ENCODE measurements at places on chromosomes 3 and 15.

DNA sequence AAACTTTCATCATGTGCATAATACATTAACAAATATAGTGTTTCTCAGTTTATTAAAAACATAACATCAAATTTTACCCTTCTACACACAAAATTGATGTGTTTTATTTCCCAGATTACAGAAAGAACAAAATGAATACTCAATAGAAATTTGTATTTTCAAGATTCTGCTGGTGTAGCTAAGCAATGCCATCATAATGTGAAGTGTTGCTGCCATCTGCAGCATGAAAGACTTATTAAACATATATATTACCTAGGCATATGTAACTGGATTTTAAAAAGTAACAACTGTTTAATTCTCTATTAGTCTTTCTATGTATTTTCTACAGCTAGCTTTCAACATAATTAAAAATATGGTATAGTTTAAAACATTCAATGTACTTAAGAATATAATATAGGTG lies 27.5 kb downstream of the PLSCR5 start:
- DNase-seq: no peak

DNA sequence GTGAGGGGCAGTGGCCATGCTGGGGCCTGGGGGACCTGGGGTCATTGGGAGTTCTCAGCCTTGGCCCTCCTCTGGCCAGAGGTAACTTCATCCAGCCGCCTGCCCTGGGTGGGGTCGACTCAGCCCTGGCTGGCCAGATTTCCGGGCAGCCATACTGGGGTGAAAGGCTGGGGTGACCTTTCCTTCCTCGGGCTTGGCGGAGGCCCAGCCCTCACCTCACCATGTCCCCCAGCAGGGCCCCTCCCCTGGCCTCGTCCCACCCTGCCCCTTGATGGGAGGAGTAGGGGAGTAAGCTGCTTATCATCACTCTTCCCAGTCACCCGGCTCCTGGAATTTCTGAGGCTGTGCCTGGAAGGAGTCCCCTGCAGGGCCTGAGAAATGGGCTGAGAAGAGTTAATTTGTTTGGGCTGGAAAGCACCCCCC lies 5.4 kb downstream of the SEMA3F start:
- DNase-seq: no peak

DNA sequence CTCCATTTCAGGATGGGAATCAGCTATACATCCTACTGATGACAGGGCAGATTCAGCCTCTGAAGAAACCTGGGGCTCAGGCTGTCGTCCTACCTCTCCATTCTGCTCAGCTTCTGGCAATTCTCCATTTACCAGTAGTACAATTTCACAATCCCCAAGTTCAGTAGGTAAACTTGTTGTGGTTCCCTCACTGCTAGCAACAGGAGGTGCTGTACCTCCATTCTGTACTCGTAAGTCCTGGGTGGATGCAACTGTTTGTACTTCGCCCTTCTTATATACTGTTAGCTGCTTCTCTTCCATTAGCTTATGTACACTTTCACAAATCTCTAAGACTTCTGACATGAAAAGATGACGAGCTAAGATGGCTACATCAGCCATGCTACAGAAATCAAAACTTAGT lies 11.6 kb downstream of the ZBTB11 start:
- no peak for DNase-seq

DNA sequence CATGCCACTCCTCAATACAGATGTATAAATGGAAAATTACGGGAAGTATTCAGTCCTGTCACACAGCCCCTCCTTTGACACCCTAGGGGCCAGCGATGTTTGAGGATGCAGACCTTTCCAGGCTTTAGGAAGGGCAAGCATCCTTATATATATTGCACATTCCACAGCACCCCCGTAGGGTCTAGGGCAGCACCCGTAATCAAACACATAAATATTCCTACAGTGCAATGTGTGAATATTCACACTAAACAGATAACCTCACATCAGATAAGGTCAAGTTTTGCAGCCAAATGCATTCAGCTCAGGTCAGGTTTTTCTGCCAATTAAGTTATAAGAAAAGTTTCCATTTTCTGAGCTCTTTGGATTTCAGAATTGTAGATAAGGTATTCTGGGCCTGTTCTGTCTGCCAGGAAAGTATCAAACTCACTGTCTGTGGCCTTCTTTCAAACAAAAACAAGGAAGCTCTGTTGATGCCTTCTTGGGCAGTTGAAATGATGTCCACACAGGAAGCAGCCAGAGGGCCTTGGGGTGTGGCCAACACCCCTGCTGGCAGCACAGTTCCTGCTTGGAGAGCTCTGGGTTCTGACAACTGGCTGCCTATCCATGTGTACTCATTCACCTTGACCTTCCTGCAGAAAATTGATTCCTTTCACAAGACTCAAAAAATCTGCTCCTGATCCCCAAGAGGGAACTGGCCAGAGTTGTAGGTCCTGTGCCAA lies 427.0 kb downstream of the NTRK3 start:
- DNase-seq: no peak

DNA sequence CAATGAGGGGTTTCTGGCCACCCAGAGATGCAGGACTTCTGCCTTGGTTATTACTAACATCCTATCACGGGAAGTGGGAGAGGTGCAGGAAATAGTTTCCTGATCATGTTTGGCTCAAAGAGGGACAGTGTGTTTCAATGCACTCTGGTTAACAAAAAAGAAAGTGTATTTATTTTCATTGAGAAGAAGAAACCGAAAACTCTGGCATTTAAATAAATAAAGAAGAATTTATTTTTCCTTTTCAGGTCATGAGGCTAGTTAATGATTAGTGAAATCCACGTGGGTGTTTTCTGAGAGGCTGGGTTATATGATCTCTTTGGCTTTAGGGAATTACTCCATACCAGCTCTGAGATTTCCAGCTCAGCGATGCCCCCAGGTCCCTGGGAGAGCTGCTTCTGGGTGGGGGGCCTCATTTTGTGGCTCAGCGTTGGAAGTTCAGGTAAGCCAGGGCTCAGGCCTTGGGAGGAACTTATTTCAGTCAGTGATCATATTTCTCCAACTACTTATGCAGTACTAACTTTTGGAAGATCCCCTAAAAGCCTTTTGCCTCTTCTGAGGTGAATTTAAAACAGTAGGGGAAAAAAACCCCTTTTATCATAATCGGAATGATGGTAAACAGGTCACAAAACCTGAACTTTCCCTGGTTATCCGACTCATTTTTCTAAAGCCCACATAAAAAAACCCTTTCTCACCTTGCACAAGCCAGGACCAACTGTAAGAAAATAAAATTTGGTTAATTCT lies at the start of gene PLA1A:
PLA1A (plus strand) TSS at position 338 of the 741 bp plus-strand sequence; CDS start at position 367, 29 bp downstream.
- no peak for DNase-seq

DNA sequence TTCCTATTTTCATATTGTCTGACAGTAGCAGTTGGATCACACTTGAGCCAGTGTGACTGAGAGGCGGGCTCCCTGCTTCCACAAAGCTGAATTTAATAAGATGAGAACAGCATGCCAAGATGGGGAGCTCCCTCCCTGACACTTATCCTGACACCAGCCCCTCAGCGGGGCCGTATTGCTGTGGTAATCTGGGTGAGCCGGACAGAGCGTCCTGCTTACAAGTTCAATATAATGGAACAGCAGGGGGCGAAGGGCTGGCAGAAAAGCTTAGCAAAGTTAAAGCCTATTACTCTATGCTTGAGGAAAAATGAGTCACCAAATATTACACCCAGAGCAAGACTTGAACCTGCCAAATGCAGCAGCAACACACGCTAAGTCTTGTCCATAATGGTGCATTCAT lies 163.8 kb upstream of the CMC1 start:
- no peak for DNase-seq

GRCh38 chr3:26989037-26989436 lies 366.5 kb downstream of the LRRC3B start:
- DNase-seq: no peak

GRCh38 chr3:3372210-3372777 lies 192.8 kb upstream of the CRBN start:
- no peak for DNase-seq

DNA sequence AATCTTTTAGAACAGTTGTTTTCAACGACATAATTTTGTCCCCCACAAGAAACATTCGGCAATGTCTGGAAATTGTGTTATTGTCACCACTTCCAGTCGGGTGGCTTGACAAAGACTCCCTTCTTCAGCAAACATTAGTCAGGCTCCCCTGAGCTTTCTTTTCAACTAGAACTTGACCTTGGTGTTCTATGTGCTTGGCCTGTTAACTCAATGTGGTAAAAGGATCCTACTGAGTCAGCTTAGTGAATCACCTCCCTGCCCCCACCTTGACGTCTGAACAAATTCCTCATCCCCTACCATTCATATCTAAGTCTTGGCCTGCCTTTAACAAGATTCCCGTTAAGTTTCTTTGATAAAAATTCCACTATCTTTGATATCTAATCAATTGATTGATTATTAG lies 465.0 kb upstream of the ROBO1 start:
- peak; percentile 19 for DNase-seq

DNA sequence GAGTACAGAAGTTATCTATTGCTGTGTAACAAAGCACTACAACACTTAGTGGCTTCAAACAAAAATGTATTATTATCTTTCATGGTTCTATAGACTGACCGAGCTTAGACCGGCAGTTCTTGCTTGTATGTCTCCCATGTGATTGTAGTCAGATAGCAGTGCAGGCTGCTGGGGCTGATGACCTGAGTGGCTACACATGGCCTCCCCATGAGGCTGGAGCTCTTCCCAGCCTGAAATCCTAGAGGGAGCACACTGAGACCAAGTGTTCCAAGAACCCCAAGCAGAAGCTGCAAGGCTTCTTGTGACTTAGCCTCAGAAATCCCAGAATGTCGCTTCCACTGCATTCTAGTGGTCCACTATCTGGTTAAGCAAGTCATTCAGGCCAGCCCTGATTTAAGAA lies 141.2 kb upstream of the TLE3 start:
- DNase-seq: no peak

DNA sequence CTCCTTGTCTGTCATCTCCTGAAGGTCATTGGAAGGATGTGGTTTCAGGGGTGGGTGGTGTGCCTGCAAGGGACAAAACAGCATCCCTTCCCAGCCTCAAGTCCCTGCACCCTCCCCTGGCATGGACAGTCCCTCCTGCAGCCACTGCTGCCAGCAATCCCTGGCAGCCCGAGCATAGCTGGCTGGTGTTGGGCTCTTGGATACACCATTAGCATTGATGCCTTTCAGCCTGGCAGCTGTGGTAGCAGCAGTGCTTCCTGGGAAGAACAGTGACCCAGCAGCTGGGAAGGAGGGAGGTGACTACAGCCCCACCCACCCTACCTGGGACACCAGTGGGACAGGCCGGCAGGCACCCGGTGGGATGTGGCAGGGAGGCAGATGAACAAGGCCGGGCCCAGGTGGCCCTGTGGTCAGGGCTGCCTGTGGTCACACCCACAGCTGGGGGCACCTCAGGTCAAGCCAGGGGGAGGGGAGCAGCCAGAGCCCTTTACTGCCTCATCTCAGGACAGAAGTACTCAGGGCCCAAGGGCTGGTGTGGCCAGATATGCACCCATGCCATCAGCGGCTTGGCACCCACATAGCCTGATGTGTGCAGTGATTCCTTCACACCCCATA lies 32.9 kb upstream of the TMEM115 start:
- DNase-seq: no peak

GRCh38 chr15:33654860-33655259 lies 313.4 kb upstream of the CHRM5 start:
- no peak for DNase-seq

DNA sequence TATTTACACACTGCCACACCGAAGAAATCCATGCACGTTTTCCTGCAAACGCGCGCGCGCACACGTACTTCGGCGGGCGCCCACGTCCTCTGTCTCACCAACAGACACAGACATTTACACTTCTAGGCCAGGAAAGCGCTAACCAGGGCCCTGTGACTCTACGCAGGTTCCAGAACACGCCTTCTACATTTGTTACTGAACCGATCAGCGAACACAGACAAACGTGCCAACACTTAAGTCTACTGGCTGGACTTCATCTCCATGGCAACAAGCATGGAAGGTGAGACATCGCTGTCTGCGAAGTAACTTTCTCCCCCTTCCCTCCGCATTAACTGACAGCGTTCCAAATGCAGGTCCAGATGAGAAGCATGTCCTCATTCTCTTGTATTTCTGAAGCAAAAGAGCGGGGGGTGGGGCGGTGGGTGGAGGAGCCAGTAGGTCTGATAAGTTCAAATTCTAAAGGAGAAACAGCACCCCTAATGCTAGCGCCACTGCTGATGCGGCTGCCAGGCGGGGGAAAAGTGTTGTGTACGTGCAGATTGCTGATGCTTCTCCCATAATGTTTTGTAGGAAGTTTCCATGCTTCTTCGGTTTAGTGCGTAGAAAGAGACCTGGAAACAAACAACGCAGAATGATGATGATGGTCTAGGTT lies at the start of gene CTXN2:
CTXN2 (plus strand) TSS at position 92 of the 652 bp plus-strand sequence. CDS start 9,636 bp downstream, outside the sequence.
- no peak for DNase-seq

GRCh38 chr3:126058666-126059065 lies 25.3 kb downstream of the SLC41A3 start:
- DNase-seq: no peak

DNA sequence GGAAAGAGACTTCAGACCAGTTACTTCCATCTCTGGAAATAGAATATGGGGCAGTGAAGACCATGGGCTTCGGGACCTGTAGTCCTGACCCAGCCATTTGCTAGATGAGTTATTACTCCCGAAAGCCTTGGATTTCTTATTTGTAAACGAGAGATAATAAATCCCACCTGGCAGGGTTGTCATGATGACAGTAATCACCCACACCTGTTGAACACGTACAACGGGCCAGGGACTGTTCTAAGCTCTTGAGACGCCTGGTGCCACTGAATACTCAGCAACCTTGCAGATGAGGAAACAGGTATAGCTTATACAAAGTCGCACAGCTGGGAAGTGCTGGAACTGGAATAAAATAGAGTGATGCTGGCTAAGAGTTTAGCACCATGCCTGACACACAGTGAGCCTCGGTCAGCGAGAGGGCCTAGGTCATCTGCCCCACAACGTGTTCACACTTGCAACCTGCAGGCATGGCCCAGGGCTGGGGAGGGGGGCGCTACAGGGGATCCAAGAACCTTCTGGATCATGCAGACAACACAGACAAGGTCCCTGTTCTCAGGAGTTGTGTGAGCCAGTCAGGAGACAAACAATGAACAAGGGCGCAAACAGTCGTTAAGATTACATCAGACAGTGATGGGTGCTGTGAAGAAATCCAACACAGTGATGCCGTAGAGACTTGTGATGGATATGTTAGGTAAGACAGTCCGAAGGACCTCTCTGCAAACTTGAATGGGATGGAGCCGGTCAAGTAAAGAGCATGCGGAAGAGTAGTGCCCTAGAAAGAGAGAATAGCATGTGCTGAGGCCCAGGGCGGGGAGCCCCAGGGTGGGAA lies 89.2 kb downstream of the CORO2B start:
- no peak for DNase-seq

GRCh38 chr3:119240101-119240590 lies 532 bp downstream of the B4GALT4 start:
- no peak for DNase-seq

DNA sequence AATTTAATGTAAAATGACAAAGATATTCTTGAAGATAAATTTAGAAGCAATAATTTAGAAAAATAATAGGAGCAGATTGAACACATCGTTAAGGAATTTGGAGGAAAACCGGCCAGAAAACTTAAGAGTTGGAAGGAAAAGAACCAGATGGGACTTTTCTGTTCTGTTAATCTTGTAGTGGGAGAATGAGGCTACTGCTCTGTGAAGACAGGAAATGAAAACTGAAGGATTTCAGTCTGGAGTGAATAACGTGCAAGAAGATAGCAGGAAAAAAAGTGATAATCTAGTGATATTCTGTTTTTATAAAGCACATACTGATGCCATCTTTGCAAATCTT lies 74.2 kb downstream of the DPPA2 start:
- no peak for DNase-seq
